ENCODE measurements at places on chromosomes 3 and 15. TPM values are rescaled to one million over a fixed set of nuclear protein-coding genes. Genes with fewer than 3 reads are reported as not detected.

Gene ISG20
- total RNA-seq: 0.66 TPM

Gene LCMT2
- 8.8 TPM for total RNA-seq

Gene SLC22A13
- 0.25 TPM for total RNA-seq

Gene ZMAT3
- total RNA-seq: 80.5 TPM

Gene C15orf62
- total RNA-seq: 0.11 TPM

Gene BAHD1
- 16.1 TPM for total RNA-seq

Gene GOLGA6L6
- total RNA-seq: not detected

Gene PLSCR2
- not detected for total RNA-seq

GRCh38 chr3:182567700-182568099, 225.6 kb upstream of the ATP11B start:
- no peak overlapping the region for H3K4me3 ChIP-seq
- H3K27me3 ChIP-seq: no peaks in the 10 kb centered on the region
- H3K27ac ChIP-seq: no peak overlapping the region
- H3K4me1 ChIP-seq: no peaks in the 10 kb centered on the region
- H3K36me3 ChIP-seq: no peaks in the 10 kb centered on the region

- H3K27ac ChIP-seq: peak overlapping the region; percentile 72
- peaks cover 50% of the 10 kb centered on the region for H3K27me3 ChIP-seq
- H3K4me1 ChIP-seq: peaks cover 21% of the 10 kb centered on the region
Observed at GRCh38 chr15:70474471-70475406, 288.6 kb downstream of the UACA start.

DNA sequence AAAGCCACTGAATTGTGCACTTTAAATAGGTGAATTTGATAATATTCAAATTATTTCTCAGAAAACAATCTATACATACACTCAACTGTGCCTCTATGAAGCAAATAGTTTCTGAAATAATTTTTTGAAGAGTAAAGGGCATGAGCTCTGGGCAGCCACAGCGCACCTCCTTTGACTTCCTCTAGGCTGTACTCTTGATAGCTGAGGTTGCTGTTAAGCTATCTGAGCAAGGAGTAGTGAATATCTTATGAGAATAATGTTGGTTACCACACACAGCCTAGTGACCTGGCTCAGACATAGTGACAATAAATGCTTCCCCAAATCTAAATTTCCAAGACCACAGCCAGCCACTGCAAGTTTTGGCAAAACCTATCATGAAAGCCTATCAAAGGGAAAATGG, 11.6 kb upstream of the SEC61A1 start:
- H3K27ac ChIP-seq: no peak overlapping the region
- no peaks in the 10 kb centered on the region for H3K36me3 ChIP-seq
- no peak for DNase-seq
- no peaks in the 10 kb centered on the region for H3K4me1 ChIP-seq
- H3K27me3 ChIP-seq: peaks cover 16% of the 10 kb centered on the region

DNA sequence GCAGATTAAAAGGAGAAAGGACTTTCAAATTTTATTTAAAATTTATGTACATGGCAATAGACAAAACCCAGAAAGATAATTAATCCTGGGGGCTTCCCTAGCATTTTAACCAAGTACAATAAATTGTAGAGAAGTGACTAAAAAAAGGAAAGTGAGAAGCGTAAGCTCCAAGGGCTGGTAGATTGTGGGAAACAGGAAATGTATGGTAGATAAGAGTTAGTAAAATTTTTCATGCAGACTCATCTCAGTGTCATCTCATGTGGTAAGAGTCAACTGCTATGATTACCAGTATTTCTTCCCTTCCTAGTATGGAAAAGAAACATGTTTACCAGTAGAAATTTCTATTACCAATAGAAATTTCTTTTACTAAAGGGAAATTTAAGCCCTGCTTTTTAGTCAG, 464.3 kb upstream of the AGTR1 start:
- no peaks in the 10 kb centered on the region for H3K27me3 ChIP-seq
- DNase-seq: no peak
- H3K4me1 ChIP-seq: no peaks in the 10 kb centered on the region
- no peak overlapping the region for H3K4me3 ChIP-seq

GRCh38 chr3:107643038-107643883, 120.5 kb downstream of the BBX start:
- H3K27me3 ChIP-seq: no peaks in the 10 kb centered on the region
- no peak for DNase-seq
- H3K36me3 ChIP-seq: no peaks in the 10 kb centered on the region
- no peak overlapping the region for H3K4me3 ChIP-seq

- DNase-seq: no peak
- H3K27ac ChIP-seq: peak overlapping the region; percentile 78
- no peaks in the 10 kb centered on the region for H3K36me3 ChIP-seq
- no peaks in the 10 kb centered on the region for H3K27me3 ChIP-seq
- H3K4me1 ChIP-seq: peaks cover 75% of the 10 kb centered on the region
Observed at GRCh38 chr3:37862903-37863815, 1.5 kb downstream of the CTDSPL start.

GRCh38 chr3:148289159-148289558, 408.5 kb upstream of the AGTR1 start:
- H3K27ac ChIP-seq: no peak overlapping the region
- H3K27me3 ChIP-seq: no peaks in the 10 kb centered on the region
- DNase-seq: no peak

DNA sequence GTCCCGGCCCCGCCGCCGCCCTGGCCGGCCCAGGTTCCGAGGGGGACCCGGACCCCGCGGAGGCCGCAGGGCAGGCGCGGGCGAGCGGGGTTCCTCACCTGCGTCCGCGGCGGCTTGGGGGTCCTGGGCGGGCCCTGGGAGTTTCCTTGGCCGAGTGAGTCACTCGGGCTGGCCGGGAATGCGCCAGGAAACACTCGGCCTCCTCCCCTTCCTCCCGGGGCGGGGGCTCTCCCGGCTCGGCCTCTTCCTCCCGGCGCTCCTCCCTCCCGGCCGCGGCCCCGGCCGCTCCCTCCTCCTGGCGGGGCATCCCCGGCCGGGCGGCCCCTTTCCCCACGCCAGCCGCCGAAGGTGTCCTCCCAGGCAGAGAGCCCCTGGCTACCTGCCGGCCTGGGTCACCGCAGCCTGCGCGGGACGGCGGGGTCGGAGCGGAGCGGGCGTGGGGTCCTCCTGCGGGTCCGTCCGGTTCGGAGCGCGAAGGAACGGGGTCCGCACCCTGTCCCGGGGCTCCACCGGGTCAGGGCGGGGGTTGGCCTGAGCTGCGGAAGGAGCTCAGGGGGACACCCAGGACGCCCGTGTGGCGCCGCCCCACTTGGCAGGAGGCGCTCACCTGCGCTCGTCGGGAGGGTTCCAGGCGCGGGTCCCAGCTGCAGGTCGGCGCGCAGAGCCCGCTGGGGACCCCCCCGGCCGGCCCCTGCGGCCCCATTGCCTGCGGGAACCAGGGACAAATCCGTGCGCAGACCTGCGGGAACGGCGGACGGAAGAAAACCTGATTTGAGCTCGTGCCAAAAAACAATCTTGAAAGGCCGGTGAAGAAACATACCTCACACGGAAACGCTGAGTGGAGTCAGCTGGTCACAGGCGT, at the start of gene CYFIP1:
CYFIP1 (minus strand) TSS at position 180 of the 862 bp plus-strand sequence. CDS start 33,083 bp downstream, outside the sequence.
- peaks cover 9% of the 10 kb centered on the region for H3K4me1 ChIP-seq
- peak within 1 kb of the TSS; percentile 86 for H3K27ac ChIP-seq
- H3K27me3 ChIP-seq: peaks cover 3% of the 10 kb centered on the region
- H3K4me3 ChIP-seq: peak within 1 kb of the TSS; percentile 100
- H3K36me3 ChIP-seq: peaks cover 5% of the 10 kb centered on the region

GRCh38 chr15:78209646-78210348, 24.6 kb downstream of the ACSBG1 start:
- H3K27me3 ChIP-seq: peaks cover 6% of the 10 kb centered on the region
- H3K36me3 ChIP-seq: no peaks in the 10 kb centered on the region
- no peak overlapping the region for H3K27ac ChIP-seq
- H3K4me1 ChIP-seq: peaks cover 45% of the 10 kb centered on the region

- no peak for DNase-seq
- no peak overlapping the region for H3K4me3 ChIP-seq
- H3K36me3 ChIP-seq: no peaks in the 10 kb centered on the region
- H3K4me1 ChIP-seq: peaks cover 10% of the 10 kb centered on the region
- H3K27me3 ChIP-seq: peaks cover 2% of the 10 kb centered on the region
Observed at GRCh38 chr3:154764856-154765640, 315.1 kb upstream of the MME start.

GRCh38 chr3:217099-217813, 20.7 kb downstream of the CHL1 start:
- no peaks in the 10 kb centered on the region for H3K27me3 ChIP-seq
- H3K4me3 ChIP-seq: no peak overlapping the region
- H3K27ac ChIP-seq: no peak overlapping the region

DNA sequence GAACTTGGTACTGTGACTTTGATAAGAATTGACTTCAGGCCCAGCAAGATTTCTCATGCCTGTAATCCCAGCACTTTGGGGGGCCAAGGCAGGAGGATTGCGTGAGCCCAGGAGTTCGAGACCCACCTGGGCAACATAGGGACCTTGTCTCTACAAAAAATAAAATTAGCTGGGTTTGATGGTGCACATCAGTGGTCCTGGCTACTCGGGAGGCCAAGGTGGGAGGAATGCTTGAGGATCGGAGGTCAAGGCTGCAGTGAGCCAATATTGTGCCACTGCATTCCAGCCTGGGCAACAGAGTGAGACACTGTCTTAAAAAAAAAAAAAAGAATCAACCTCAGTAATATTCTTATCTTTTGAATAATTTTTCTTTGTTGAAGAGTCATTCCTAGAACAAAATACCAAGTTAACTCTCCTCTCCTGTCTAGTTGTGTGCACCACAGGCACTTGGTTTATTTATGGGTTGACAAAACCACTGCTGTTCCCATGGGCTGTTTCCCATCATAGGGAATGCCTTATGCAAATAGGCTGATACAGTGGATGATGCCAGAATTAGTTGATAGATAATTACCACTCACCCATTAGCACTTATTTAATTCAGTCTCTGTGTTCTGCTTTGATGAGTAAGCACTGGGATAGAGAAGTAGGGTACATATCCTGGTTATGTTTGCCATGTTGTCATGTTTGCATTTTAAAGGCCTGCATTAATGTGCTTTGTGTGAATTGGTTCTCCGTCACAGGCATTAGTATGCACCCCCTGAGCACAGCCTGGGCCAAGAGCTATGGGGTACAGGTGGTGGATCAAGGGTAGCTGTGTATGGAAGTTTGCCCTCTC, 32.9 kb downstream of the TRAK1 start:
- H3K27me3 ChIP-seq: no peaks in the 10 kb centered on the region
- H3K36me3 ChIP-seq: peaks cover 23% of the 10 kb centered on the region

GRCh38 chr15:70856177-70856883, 2.4 kb upstream of the LARP6 start:
- peak overlapping the region; percentile 98 for H3K27ac ChIP-seq
- H3K36me3 ChIP-seq: peaks cover 6% of the 10 kb centered on the region
- no peaks in the 10 kb centered on the region for H3K27me3 ChIP-seq
- peaks cover 63% of the 10 kb centered on the region for H3K4me1 ChIP-seq
- DNase-seq: no peak
- peak overlapping the region; percentile 83 for H3K4me3 ChIP-seq

- H3K4me3 ChIP-seq: no peak overlapping the region
- peaks cover 10% of the 10 kb centered on the region for H3K36me3 ChIP-seq
- H3K4me1 ChIP-seq: peaks cover 7% of the 10 kb centered on the region
Observed at GRCh38 chr3:48891606-48892005, 7.1 kb downstream of the SLC25A20 start.

- H3K27me3 ChIP-seq: no peaks in the 10 kb centered on the region
- peak overlapping the region; percentile 86 for H3K27ac ChIP-seq
- peaks cover 19% of the 10 kb centered on the region for H3K36me3 ChIP-seq
- peak; percentile 80 for DNase-seq
- H3K4me3 ChIP-seq: peak overlapping the region; percentile 72
Observed at GRCh38 chr3:197083486-197083885, 53.9 kb upstream of the MELTF start.

- no peak for DNase-seq
- H3K4me1 ChIP-seq: peaks cover 90% of the 10 kb centered on the region
- H3K4me3 ChIP-seq: peak overlapping the region; percentile 86
Observed at GRCh38 chr3:141368925-141369794, 856 bp downstream of the ZBTB38 start.

DNA sequence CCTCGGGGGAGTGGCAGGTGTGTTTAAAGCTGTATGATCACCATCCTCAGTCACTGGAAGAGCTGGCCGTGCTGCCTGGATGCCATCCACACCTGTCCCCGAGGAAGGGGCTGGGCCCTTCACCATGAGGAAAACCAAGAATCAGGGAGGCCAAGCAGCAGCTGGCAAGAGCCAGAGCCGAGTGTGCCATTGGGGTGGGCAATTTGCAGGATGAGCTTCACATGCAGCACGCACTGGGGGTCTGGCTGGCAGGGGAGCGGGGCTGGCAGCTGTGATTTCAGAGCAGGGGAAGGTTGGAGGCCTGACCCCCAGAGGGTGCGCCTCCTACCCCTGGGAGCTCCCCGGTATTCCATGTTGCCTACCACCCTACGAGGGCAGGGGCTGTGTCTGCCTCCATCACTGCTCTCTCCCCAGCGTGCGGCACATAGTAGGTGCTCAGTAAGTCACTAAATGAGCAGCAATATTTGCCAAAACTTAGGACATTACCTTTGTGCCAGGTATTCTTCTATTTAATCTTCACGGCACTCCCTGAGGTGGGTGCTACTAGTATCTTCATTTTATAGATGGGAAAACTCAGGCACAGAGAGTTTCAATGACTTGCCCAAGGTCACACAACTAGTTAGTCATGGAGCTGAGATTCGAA, 30.3 kb upstream of the IQSEC1 start:
- no peak overlapping the region for H3K4me3 ChIP-seq
- no peak overlapping the region for H3K27ac ChIP-seq

DNA sequence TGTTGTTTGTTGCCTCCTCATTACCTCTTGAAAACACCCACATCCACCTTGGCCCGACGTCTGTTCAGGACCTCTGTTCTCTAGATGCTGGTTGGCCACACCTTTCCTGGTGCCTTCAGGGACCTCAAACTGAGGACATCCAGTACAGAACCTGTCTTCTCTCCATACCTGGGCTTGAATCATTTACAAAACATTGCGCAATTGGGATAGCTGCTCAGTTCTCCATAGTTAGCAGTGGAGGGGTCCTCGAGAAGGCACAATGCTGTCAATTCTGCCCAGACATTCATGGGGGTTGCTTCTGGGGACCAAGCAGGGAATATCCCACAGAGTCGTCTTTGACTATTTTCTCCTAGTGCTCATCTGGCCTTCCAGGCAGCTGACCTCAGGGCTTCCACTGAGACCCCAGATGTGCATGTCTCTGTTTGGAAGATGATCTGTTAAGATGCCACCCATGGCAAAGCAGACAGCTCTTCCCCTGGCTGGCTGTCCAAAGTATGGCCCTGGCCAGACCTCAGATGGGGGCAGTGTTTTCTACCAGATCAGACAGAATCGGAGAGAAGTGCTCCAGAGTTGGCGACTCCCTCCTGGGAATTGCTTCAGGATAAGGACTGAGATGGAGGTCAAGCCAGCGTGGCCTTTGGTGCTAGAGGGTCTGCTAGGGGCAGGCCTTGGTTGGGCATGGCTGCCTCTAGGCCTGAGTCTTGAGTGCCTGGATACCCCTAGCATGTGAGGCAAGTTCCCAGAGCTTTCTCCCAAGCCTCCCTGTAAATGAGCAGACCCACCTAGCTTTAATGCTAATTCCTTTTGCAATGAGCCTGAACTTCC, 46.1 kb downstream of the CHCHD6 start:
- no peak overlapping the region for H3K27ac ChIP-seq
- H3K36me3 ChIP-seq: no peaks in the 10 kb centered on the region
- peaks cover 44% of the 10 kb centered on the region for H3K4me1 ChIP-seq
- no peak for DNase-seq
- peaks cover 3% of the 10 kb centered on the region for H3K27me3 ChIP-seq

All from HFFc6 (cell line).